EH (cell line): ENCODE measurements at places on chromosomes 5 and 9.

DNA sequence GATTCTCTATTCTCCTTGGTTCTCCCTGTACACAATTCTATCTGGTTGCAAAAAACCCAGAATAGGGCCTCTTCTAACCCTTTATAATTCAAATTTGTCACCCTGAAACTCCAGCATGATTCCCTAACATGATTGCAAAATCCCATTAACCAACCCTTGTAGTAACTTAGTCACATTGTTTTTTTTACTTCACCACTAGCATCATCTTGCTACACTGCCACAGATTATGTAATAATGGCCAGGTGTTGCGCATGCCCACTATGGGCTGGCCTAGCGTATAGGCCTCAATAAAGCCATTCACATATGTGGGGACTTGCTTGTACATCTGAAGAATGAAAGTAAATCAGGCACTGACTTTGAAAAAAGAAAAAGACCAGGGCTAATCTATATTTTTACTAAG is 25.7 kb downstream of the FAM170A start:
- DNase-seq, result peak; percentile 3

DNA sequence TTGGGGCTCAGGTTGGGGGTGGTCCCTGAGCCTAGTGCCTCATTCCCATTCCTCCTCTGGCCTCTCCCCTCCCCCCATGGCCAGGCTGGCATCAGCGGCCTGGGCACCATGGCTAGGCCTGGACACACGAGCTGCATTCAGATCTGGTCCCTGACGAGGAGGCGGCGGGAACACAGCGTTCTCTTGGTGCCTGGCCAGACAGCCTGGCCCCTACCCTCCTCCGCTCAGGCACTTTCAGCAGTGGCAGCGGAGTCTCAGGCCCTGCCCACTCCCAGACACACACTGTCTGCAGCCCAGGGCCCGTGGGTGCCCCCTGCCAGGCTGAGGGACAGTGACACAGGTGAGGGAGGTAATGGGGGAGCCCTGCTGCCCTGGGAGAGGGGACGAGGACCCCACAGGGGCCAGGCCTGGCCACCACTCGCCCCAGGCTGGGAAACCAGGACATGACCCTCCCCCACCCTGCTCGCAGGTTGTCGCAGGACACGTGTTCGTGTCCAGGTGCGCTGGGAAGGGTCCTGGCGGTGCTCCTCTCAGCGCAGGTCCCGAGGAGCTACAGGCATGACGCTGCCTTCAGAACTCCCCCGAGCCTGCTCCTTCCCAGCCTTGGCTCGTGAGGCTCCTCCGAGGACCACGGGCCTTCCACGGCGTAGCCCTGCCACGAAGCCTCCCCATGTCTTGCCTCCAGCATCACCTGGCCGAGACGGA is 19.9 kb upstream of the UBAC1 start:
- no peak for DNase-seq

GRCh38 chr9:31259824-31260223 is 1124.6 kb upstream of the ACO1 start:
- DNase-seq, result no peak

GRCh38 chr9:36099718-36100117 is 36.8 kb upstream of the GLIPR2 start:
- no peak for DNase-seq

- no peak for DNase-seq
Measured at GRCh38 chr5:164289526-164289925, 784.1 kb downstream of the MAT2B start.

DNA sequence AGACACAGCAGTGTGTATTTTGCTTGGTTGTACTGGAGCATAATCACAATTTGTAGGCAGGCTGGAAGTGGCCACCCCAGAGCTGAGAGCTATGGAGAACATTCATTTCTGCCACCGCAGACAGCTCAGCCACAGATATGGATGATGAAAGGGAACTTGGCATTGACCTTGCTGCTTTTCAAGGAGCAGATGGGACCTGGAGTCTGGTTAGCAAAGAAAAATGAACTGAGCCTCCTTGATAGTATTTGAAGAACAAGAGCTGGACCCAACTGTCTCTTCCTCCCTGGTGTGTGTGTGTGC is 395.2 kb upstream of the ZNF462 start:
- no peak for DNase-seq

DNA sequence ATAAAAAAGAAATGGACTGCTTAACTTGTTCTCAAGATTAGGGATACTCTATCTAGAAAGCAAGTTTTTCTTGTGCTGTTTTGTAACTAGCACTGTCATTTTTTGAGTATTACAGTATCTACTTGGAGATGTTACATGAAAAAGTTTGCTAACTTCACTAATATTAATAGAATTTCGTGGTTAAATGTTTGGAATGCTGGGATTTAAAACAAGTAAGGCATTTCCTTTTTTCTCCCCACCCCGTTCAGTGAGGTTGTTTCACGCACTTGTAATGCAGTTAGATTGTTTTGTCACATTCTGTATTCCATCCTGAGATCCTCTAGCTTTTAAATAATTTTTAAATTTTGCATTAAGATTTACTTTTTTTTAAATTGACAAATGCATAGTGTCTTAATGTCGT is 20.0 kb upstream of the TEK start:
- DNase-seq, result peak; percentile 87

- no peak for DNase-seq
Measured at GRCh38 chr5:31413030-31413812, 118.7 kb downstream of the DROSHA start.

- no peak for DNase-seq
Measured at GRCh38 chr5:124337996-124338395, 408.4 kb downstream of the ZNF608 start.

DNA sequence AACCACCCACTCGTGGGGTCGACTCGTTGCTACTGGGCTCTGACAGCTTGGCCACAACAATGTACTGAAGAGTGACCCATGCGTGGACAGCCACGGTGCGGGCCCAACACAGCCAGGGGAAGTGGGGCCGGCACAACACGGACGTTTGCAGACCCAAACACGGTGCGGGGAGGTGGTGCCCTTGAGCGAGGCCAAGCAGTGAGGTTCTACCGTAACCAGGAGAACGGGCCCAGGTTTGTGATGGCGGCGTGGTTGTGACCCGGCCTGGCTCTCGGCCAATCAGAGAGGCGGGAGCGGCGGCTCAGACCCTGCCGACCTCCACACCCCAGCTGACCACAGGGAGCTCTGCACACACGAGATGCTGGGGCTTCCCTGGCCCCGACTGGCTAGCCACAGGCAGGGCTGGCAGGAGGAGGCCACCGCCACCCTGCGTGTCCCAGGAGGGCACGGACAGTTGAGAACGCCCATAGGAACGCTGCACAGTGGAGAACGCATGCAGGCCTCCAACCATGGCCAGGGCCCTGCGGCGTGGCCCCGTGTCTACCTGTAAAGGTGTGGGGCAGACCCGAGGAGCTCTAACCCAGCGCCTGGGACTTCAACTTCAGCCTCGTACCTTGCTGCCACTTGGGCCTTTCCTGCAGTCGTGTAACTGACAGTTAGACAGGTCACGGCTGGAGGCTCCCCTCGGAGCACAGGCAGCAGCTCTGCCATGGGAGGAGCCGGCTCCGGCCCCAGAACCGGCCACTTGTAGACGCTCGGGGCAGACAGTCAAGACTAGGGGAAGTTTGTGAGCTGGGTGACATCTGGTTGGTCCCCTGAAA is 13.7 kb downstream of the BRD3 start:
- no peak for DNase-seq

- no peak for DNase-seq
Measured at GRCh38 chr5:167813389-167813788, 478.1 kb upstream of the WWC1 start.

GRCh38 chr9:138100711-138101350 is 223.2 kb downstream of the CACNA1B start:
- no peak for DNase-seq

- peak; percentile 70 for DNase-seq
Measured at GRCh38 chr9:79581388-79581787, 9.6 kb downstream of the TLE4 start.

DNA sequence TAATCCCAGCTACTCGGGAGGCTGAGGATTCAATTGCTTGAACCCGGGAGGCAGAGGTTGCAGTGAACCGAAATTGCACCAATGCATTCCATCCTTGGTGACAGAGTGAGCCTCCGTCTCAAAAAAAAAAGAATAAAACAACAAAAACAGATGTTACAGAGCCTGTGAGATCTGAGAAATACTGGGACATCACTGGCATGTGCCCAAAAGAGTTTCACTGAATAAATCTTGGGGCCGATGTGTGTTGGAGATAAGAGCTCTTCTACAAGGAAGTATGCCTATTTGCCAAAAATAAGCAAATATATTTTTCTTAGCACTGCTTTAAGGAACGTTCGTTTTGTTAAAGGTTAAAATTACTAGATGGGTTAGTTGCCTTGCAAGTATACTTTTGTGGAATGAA is 55.1 kb downstream of the KIAA1958 start:
- DNase-seq, result peak; percentile 90

DNA sequence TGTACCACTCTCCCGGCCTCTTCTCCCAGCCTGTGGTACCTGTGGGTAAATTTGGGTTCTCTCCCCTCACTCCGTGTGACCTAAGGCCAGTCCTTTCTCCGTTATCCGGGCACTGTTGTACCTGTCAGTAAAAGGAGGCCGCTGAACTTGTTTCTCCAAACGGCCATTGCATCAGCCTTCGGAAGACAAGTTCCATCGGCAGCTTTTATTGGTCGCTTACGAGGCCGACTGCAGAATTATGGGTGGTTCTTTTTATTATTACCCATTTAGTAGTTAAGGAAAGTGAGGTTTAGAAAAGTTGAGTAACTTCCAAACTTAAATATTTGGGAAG is 558 bp downstream of the GRPEL2 start:
- DNase-seq, result peak; percentile 59

GRCh38 chr5:59863777-59864176 is 29.7 kb downstream of the PDE4D start:
- DNase-seq, result peak; percentile 43

GRCh38 chr9:111836311-111836710 is 41.6 kb upstream of the SHOC1 start:
- DNase-seq, result peak; percentile 44

DNA sequence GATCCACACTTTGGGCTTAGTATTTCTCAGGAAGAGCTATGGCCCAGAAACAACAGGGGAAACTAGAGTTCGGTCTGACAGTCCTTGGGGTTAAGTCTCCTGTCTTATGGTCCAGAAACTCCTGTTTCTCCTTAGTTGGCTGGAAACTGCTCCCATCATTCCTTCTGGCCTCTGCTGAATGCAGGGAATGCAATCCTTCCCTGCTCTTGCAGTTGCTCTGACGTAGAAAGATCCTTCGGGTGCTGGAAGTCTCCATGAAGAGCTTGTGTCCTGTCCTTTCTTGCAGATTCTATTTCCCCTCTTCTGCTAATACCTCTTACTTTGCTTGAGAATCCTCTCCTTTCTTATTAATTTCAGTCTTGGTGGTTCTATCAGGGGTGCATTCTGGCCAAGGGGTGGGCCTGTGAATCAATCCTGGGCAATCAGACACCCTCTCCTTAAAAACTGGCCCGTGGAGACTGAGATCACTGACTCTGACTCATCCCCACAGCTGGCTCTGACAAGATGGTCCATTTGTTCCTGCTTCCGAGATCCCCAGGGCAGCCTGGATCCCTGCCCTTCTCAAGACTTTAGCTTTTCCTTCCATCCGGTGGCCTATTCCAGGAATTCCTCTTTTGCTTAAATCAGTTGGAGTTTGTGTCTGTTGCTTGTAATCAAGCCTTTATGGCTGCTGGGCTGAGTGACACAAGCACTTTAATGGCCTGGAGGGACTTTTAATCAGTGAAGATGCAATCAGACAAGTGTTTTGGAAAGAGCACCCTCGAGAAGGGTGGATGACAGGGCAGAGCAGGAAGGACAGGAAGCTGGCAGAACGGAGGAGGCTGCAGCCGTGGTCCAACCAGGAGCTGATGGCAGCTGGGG is 23.7 kb downstream of the PTGS1 start:
- DNase-seq, result peak; percentile 96

DNA sequence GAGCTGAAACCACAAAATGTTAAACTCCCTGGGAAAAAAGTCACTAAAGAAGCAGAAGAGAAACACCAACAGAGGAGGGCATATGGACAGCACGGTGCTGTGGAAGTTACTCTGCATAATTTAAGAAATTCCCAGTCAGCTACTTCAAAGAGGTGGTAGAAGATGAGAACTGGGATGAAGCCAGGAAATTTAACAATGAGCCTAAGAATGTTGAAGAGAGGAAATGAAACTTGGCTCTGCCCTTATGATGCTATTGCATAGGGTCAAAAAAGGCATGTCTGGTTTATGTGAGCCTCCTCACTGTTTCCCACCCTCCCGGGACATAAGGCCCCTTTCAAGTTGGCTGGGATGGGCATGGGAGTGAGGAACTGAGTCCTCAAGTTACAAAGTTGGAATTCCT is 25.4 kb upstream of the SNX18 start:
- peak; percentile 41 for DNase-seq

DNA sequence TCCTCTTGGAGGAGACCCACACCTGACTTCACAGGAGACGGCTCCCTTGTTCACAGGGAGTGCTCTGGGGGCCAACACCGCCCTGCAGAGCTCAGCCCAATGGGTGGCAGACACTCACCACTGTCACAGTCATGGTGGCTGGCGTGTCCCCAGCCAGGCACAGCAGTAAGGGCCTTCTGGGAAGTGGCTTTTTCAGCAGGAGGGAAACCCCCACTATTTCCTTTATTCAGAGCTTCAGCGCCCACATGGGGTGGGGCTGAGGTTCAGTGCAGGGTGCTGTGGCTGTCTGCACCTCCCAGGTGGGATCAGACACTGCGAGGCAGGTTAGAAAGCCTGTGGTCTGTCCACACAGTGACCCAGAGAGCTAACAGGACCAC is 3.6 kb upstream of the SNAPC4 start:
- DNase-seq, result no peak

DNA sequence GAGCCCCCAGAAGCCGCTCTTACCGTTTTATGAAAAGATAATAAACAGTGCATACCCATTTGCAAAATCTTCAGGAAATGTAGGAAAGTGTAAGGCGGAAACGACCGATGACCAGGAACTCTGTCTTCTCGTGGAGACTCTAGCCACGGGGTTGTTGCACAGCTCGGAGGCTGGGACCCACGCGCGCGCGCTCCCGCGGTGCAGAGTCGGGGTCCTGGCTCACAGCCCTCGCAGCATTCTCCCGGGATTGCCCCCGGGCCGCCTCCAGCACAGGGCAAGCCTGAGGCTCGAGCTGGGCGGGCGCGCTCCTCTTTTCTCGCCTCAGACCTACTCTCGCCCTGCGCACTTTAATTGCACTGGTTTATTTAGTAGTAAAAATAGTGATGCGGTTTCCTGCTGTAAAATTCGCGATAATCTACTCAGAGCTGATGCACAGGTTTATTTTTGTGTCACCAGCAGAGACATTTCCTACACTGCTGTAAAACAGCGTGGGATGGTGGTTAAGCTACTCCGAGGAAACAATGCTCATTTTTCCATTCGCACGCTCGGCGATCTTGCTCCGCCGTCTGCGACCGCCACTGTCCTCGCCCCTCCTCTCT is 15.5 kb downstream of the TRIM7 start:
- peak; percentile 46 for DNase-seq

DNA sequence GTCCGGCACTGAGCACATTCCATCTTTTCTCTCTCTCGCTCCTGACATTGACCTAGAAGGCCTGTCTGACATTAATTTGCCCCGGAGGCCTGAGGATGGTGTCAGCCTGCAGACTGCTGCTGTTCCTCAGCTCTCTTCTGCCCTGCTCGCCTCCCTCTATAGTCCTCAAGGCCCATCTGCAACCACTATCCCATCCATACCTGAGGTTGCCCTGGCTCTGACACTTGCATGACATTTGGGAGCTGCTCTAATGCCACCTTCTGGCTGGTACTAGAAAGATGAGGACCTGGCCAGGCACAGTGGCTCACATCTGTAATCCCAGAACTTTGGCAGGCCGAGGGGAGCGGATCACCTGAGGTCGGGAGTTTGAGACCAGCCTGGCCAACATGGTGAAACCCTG is 38.6 kb upstream of the GGTA1 start:
- DNase-seq, result no peak
